ENCODE measurements at places on chromosomes 12 and 14.

DNA sequence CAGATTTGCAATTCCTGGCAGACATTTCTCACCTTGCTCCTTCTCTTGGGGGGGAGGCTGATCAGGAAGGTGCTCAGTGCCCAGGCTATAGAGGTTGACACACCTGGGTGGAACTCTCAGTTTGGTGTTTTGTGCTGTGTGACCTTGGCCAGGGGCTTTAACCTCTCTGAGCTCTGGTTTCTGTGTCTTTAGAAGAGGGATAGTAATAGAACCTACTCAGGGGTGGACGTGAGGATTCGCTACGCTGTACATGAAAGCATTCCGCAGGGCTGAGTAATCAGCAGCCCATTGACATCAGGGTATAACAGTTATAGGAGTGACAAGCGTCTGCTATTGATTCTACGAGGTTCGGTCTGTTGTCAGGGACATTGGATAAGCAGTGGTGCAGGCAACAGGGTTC is 98.1 kb downstream of the PHETA1 start:
- DNase-seq: no peak

GRCh38 chr12:66010787-66011547 is 119.6 kb downstream of the LLPH start:
- no peak for DNase-seq

DNA sequence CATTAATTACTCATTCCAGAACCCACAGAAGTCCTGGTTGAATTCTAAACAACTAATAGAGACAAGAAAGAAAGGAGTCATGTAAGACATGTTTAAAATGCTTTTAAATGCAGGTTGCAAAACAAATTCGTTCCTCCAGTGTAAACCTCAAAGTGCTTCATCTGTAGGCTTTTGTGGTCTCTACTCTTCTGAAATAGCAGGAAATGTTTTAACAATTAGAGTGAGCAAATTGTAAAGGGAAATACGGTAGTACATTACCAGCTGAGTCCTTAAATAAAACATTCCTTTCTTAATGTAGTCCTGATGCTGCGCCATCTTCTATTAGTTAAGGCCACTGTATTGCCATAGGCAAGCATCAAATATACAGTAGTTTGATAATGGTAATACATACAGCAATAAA is 1934.2 kb upstream of the SEL1L start:
- DNase-seq: no peak

DNA sequence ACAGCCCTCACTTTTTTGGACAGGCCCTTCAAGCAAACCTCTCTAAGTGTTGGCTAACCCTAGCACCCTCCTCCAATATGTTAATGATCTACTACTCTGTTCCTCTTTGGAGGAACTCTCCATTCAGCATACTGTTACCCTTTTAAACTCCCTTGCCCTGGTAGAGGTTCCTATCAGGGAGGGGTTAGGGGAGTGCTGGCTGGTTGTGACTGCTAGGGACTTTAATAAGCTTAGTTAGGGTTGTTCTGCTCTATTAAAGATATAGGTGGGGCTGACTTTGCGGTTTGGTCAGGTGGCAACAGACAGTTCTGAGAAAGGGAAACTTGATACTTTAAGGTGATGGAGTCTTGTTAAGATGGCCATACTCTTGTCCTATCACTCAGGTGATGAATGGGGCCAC is 301.5 kb upstream of the FBXO33 start:
- no peak for DNase-seq

DNA sequence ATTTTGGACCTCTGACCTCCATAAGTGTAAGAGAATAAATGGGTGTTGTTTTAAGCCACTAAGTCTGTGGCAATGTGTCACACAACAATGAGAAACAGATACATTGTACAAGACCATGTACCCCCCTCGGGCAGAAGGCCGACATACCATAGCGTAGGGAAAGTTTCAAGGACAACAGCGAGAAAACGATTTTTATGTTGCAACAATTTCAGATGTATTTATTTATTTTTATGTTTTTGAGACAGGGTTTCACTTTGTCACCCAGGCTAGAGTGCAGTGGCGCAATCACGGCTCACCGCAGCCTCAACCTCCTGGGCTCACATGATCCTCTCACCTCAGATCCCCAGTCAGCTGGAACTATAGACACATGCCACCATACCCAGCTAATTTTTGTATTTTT is 136.4 kb upstream of the NCOR2 start:
- no peak for DNase-seq

- DNase-seq: no peak
Measured at GRCh38 chr12:13197526-13198143, 1.1 kb downstream of the EMP1 start.
